ENCODE measurements at places on chromosomes 5 and 9. TPM values are rescaled to one million over a fixed set of nuclear protein-coding genes. Genes with fewer than 3 reads are reported as not detected.

- no peak overlapping the region for H3K4me3 ChIP-seq
- H3K27me3 ChIP-seq, result no peaks in the 10 kb centered on the region
- DNase-seq, result no peak
- peaks cover 52% of the 10 kb centered on the region for H3K36me3 ChIP-seq
- no peak overlapping the region for H3K27ac ChIP-seq
Measured at GRCh38 chr9:33128570-33128969, 38.6 kb downstream of the B4GALT1 start.

TEX48 gene
- not detected for total RNA-seq

- no peak overlapping the region for H3K4me3 ChIP-seq
- no peaks in the 10 kb centered on the region for H3K27me3 ChIP-seq
- no peaks in the 10 kb centered on the region for H3K4me1 ChIP-seq
Measured at GRCh38 chr9:20417373-20418080, 204.8 kb downstream of the MLLT3 start.

B4GALT1 gene
- total RNA-seq, result 6.9 TPM
